ENCODE measurements at places on chromosomes 2 and 18. TPM values are rescaled to one million over a fixed set of nuclear protein-coding genes. Genes with fewer than 3 reads are reported as not detected.

Gene HOXD3
- 25.1 TPM for total RNA-seq

Gene CCBE1
- 10.9 TPM for total RNA-seq

Gene CRYBA2
- total RNA-seq, result not detected

GRCh38 chr18:37598966-37599896, 33.6 kb upstream of the CELF4 start:
- H3K4me1 ChIP-seq, result no peaks in the 10 kb centered on the region
- no peaks in the 10 kb centered on the region for H3K36me3 ChIP-seq
- no peak for DNase-seq
- H3K27ac ChIP-seq, result no peak overlapping the region
- no peak overlapping the region for H3K4me3 ChIP-seq

DNA sequence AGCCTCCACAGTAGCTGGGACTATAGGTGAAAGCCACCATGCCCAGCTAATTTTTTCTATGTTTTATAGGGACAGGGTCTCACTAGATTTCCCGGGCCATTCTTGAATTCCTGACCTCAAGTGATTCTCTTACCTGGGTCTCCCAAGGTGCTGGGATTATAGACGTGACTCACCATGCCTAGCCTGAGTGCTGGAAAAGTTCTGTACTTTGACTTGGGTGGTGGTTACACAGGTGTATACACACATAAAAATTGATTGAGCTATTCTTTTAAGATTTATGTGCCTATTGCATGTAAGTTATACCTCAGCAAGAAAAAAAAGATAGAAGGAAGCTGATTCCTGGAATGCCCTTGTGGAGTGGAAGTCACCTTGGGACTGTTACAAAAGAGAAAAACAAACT, 34.8 kb upstream of the KCNF1 start:
- no peaks in the 10 kb centered on the region for H3K36me3 ChIP-seq
- H3K27me3 ChIP-seq, result no peaks in the 10 kb centered on the region
- H3K27ac ChIP-seq, result no peak overlapping the region
- no peaks in the 10 kb centered on the region for H3K4me1 ChIP-seq
- no peak overlapping the region for H3K4me3 ChIP-seq
